ENCODE measurements at places on chromosomes 5 and 9.

GRCh38 chr9:88312045-88312444, 76.2 kb upstream of the SPIN1 start:
- no peak for DNase-seq

GRCh38 chr5:102561894-102562760, 63.3 kb upstream of the SLCO6A1 start:
- peak; percentile 24 for DNase-seq

DNA sequence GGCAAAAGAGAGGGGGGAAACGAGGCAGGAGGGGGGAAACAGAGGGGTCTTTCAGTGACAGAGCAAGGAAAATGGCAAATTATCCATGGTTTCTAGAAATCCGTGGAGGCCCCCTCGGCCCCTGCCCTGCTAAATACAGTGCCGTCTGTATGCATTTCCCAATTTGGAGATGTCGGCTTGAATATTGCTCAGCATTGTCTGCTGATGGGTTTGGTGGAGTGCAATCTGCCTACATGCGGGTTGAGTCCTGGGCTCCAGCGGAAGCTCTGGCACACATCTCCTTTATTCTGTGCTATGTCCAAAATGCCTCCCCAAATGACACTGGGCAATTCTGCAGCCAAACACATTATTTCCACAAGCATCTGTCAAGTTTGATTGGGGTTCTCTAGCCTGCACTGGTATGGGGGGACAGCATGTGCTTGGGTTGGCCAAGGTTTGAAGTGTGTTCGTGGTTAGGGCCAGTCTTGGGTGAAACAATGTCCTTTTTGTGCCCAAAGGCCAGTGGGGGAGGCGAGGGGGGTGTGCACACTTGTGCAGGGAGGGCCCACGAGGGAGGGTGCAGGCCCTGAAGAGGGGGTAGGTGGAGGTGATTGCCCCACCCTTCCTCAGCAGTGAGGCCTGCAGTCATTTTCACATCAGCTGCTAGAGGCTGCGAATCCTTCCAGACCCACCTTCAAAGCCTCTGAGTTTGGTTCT, 6.2 kb upstream of the NEUROG1 start:
- no peak for DNase-seq

- no peak for DNase-seq
Observed at GRCh38 chr5:10286862-10287227, 20.9 kb downstream of the CMBL start.

GRCh38 chr5:96946381-96946780, 10.5 kb downstream of the LNPEP start:
- no peak for DNase-seq

- DNase-seq: no peak
Observed at GRCh38 chr9:92520837-92521236, 15.0 kb downstream of the ECM2 start.

- DNase-seq: no peak
Observed at GRCh38 chr5:115469904-115470516, 74.6 kb downstream of the FEM1C start.
